8988T (cell line): ENCODE measurements at places on chromosomes 1 and 21.
A peak's percentile ranks its signal among the peaks of the same experiment; 100 is the strongest.

DNA sequence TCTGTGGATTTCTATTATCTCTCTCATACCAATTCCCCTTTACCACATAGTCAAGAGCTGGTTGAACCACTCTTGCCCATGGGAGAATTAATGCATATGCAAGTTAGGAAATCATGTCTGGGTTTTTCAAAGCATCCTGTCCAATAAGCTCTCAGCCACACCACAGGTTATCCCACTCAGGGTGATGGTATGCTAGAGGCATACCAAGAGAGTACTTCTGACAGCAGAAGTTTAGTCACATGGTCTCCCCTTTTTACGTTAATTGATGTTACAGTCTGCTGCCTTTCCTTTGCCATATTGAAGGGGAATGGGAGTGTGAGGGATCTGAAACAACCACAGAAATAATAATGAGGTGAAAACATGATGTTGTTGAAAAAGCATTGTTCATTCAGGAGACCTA, 135.8 kb upstream of the PBX1 start:
- DNase-seq: no peak

- peak; percentile 86 for DNase-seq
Measured at GRCh38 chr1:151710187-151710840, 6.3 kb downstream of the CELF3 start.

GRCh38 chr1:47332779-47333577, 612 bp upstream of the CMPK1 start:
- no peak for DNase-seq

GRCh38 chr1:109271458-109271857, 11.5 kb downstream of the PSRC1 start:
- no peak for DNase-seq

DNA sequence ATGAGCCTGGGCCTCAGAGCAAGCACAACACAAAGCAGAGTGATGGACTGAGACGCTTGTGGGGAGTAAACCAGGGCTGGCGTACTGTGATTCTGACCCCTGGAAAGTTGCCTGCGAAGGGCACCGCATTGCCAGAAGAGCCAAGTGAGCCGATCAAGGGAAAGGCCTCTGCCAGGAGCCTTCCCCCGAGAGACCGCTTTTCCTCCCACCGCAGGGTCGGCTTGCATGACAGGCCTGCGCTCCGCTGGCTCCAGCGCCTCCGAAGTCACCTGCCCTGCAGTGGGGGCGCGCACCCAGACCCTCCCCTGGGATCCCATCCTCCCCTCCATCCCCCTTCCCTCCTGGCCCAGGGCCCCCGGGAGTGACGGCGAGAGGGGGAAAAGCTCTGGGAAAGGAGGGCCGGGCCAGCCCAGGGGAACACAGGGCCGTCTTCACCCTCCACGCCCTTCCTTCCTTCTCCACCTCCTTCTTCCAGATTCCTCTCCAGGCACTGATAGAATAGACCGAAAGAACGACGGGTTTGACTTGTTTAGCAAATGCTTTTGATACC, 165.0 kb downstream of the TRIM33 start:
- peak; percentile 20 for DNase-seq

DNA sequence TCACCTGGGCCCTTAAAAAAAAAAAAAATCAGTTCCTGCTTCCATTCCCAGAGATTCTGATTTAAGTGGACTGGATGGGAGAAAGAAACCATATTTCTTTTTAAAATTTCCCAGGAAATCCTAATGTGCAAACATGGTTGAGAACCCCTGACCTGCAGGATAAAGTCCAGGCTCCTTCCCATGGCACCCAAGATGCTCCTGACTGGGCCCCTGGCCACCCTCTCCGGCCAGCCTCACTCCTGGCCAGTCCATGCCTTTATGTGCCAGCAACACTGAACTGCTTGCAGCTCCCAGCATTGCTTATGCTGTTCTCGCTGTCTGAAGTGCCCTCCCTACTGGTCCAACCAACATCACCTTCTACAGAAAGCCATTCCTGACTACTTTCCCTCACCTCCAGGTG, 93.9 kb downstream of the TEX35 start:
- no peak for DNase-seq

GRCh38 chr1:89660224-89661061, 27.5 kb downstream of the LRRC8C start:
- DNase-seq: no peak

GRCh38 chr1:57124768-57125446, 159.1 kb upstream of the C8B start:
- no peak for DNase-seq

- no peak for DNase-seq
Measured at GRCh38 chr1:94805912-94806311, 14.2 kb upstream of the SLC44A3 start.

DNA sequence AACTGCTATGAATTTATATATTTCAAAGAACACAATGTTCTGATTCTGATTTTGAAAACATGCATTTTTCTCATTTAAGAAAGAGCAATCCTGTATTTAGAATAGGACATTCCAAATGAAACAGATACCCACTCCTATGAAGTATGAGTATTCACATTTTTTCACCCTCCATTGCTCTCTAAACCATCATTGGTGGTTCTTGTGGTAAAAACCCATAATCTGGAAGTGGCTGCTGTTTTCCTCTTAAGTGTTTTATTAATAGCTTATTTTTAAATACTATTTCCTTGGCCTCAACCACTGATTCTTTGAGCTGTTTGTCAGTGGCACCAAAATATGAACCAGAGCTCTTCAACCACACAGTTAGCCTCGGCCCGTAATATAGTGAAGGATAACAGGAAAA, 60.0 kb upstream of the ADAM30 start:
- no peak for DNase-seq

DNA sequence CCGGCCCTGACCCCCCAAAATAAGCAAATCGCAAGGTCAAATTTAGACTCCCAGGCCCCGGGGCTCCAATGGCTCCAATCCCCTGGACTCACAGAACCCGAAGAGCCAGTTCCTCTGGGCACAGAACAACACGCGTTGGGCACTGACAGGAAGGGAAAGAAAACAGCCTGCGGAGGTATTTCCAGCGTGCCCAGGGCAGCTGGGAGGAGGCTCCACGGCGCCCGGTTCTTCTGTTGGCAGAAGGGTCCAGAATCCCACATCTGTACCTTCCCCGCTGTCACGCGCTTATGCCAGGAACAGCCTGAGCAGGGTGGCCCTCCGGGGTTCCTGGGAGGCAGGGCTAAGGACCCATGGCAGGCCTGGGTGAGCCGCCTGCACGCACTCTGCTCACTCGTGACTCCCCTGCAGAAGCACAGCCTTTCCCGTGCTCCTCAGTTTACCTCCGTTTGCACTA, 85.5 kb downstream of the RIPK4 start:
- DNase-seq: no peak

DNA sequence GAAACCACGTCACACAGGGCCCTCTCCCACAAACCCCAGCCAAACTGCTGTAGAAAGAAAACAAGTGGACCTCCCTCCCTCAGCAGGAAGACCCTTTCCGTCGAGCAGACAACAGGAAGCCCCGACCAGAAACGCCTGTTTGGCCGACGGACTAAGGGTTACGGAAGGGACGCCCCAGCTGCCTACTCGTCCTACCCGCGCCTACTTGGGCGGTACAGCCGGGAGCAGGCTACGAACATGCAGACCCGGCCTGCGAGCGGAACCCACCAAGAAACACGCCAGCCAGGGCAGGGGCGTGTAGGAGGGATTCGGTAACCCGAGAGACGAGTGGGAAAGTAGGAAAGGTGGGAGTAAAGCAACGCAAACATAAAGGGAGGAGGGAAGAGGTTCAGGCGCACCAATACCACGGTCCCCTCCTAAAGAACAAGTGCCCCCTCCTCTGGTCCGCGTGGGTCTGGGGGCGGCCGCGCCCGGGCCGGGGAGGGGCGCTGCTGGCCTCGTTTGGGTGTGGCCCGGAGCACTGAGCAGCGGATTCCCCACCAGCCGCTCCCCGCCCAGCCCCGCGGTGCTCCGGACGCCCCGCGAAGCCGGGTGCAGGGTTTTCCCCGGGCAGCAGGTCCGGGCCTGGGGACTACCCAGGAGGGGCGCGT, 450 bp downstream of the S100A10 start:
- DNase-seq: no peak

DNA sequence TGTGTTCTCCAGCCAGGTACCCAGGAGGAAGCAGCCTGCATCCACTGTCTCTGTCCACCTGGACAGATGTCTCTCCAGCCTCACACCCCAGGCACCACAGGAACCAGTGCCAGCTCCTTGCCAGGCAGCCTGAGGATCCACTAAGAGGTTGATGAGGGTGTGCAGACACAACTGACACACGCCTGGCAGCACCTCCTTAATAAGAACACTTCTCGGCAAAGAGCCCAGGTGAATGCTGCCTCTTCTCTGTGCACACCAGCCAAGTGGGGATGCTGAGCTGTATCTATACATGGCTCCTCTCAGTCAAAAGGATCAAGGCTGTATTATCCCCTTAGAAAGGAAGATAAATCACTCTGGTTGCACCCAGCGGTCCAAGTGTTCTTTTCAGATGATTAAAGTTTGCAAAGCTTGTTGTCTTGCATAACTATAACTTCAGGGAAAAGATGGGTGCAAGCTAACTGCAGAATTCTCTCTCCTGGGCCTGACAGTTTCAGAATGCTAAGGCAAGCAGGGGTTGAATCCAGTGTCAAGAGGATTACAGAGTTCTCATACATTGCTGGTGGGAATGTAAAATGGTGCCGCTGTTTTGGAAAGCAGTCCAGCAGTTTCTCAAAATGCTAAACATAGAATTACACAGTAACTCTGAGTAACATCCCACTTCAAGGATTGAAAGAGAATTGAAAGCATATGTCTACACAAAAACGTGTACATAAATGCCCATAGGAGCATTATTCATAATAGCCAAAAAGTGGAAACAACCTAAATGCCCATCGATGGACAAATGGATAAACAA, 3.7 kb upstream of the CAPN8 start:
- DNase-seq: no peak

DNA sequence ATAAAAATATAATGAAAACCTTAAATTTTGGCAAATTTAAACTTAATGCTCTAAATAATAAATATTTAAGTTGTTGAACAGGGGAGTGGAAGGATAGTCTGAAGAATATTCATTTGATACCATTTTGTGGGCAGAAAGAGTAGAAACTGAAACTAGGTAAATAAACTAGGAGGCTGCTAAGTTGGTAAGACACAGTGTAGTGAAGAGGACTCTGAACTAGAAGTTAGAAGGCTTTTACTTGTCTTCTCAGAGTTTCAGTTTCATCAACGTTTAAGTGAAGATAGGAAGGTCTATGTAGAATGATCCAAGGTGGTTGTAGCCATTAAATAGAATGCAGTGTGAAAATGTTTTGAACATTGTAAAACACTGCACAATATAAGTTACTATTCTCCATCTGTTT, 516.9 kb downstream of the AMY1C start:
- DNase-seq: no peak

GRCh38 chr1:115538579-115538978, 103.2 kb upstream of the VANGL1 start:
- no peak for DNase-seq

GRCh38 chr1:165387505-165387904, 31.0 kb upstream of the LMX1A start:
- DNase-seq: no peak

- DNase-seq: no peak
Measured at GRCh38 chr1:94737124-94737998, 82.8 kb upstream of the SLC44A3 start.

DNA sequence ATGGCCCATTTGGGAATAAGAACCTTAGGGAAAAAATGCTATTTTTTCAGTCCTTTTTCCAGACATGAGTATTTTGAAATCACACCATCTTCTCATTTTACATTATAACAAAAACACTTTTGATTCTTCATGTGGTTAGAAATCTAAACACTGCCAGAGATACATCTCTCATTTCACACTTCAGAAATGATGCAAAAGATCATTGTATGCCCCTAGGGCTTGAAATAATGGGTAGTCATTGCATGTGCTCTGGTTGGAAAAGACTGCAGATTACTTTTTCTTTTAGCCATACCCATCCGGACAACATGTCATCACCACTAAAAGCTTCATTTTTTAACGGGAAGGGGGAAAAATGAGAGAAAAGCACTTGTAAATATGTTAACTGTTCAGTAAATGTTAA, 1152.2 kb upstream of the ADGRL4 start:
- DNase-seq: no peak

DNA sequence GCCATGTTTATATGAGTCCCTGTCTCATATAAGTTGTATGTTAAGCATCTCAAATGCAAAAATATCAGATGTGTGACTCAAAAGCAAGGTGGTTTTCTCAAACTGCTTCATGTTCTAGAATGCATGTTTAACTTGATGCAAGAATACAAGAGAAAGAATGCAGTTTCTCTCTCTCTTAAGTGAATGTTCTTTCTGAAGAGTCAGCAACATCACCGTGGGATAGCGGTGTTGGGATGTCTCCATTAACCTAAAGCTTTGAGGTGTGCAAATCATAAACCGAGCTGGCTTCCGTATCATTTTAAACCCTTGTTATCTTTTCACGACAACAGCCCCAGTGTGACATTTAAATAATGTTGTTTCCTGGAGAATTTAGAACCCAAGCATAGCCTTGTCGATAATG, 48.4 kb upstream of the TARBP1 start:
- DNase-seq: no peak

DNA sequence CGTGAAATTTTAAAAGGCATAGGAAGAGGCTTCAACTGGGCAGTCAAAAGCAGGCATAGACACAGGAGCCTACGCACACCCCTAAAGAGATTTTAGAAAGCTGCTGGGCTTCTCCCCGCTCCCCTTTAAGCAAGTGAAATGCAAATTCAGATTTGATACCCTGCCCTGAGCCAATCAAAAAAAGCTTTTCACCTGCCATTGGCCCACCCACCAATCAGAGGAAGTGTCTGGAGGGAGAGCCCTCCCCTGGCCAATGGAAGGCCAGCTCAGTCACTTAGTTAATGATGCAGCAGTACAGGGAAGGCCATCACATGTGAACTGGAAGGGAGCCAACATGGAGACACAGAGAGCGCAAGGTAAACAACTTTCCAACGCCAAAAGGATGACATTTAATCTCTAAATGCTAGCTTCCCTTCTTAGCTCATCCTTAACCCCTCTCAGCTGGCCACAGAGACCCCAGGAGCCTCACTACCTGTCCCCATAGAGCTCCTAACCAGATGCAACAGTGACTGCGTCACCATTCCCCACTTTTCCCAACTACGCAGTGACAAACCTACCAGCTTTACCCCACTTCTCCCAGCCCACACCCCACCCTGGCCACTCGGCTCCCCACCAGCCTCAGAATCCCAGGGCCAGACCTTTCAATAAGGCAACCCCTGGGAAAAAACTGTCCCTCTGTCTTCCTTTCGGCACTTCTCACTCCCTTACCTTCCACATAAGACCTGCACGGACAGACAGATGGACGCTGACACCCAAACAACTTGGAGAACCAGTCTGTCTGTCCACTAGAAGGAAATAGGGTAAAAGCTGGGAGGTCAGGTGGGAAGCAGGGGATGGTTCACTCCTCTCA, 71.0 kb downstream of the CD46 start:
- DNase-seq: peak; percentile 63

GRCh38 chr1:145884675-145885074, 991 bp downstream of the ANKRD35 start:
- DNase-seq: no peak

GRCh38 chr1:44464361-44464760, 59.3 kb downstream of the RNF220 start:
- no peak for DNase-seq

GRCh38 chr1:29804181-29804899, 568.0 kb downstream of the PTPRU start:
- DNase-seq: no peak
